ENCODE measurements at places on chromosomes 5 and 9. TPM values are rescaled to one million over a fixed set of nuclear protein-coding genes. Genes with fewer than 3 reads are reported as not detected.

DNA sequence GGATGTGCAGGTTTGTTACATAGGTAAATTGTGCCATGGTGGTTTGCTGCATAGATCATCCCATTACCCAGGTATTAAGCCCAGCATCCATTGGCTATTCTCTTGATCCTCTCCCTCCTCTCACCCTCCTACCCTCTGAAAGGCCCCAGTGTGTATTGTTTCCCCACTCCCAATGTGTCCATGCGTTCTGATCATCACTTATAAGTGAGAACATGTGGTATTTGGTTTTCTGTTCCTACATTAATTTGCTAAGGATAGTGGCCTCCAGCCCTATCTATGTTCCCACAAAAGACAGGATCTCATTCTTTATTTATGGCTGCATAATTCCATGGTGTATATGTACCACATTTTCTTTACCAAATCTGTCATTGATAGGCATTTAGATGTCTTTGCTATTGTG lies 243.3 kb upstream of the PDE4D start:
- no peak for DNase-seq

- no peak for DNase-seq
Observed at GRCh38 chr9:95458666-95459065, 58.1 kb downstream of the PTCH1 start.

DNA sequence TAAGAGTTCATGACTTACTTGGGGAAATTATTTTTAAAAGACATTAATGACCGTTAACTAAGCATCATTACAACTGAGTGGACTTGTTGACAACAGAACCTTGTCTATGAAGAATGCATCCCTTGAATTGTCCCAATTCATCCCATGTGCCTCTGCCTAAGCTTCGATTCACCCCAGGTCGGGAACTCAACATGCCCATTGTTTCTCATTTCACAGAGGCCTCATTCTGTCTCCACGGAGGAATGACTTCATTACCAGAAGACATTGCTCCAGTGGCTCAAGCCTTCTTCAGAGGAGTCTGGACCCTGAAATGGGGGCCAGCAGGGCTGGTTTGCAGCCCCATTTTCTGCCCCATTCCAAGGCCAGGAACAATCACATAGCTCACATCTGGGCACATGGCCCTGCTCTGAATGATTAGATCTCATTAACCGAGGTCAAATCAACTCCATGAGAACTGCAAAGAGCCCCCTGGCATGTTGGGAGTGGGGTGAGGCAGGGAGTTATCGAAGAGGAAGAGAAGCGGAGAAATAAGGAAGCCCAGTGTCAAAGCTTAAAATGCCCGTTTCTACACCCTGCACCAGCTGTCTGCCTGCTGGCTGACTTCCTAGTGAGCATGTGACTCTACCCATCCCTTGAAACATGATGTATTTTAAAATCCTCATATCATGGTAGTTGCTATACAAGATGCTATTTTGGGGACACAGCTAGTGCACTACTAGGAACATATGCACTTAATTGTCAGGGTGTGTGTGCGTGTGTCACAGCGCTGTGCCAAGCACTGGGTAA lies 137.3 kb downstream of the LHFPL2 start:
- peak; percentile 55 for DNase-seq

DNA sequence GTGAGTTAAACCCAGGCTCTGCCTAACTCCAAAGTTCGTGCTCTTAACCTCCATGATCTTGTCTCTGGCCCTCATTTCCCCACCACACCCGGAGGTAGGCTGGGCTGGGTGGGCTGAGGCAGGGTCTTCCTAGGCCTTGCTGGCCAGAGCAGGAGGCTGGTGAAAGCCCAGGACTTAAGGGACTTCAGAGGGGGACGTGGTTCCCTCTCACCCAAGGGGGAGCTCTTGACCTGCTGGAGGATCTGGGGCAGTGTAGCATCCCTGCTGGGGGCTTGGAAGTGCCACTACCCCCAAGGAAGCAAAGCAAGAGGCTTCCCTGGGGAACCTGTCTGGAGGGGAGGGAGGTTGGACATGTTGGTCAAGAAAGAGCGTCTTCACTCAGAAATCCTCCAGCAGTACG lies 14.7 kb downstream of the PITX1 start:
- no peak for DNase-seq

DNA sequence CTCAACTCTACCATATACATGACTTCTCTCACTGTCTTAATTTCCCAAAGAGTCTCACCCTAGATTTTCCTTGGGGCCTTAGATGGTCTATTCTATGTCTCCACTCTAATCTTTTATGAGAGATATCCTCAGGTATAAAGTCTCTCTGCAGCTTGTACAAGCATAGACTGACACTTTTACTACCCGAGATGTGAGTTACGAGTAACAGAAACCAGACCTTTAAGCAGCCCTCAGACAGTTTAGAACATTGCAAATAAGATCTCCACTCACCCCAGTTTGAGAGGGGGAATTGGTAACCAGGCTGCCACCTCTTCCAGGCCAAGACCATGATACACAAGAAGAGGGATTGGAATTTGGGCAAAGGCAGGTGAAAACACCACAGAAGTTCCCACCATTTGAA lies 542.5 kb downstream of the TLE4 start:
- no peak for DNase-seq

GRCh38 chr9:112033237-112034215 lies 136.9 kb downstream of the UGCG start:
- no peak for DNase-seq

DNA sequence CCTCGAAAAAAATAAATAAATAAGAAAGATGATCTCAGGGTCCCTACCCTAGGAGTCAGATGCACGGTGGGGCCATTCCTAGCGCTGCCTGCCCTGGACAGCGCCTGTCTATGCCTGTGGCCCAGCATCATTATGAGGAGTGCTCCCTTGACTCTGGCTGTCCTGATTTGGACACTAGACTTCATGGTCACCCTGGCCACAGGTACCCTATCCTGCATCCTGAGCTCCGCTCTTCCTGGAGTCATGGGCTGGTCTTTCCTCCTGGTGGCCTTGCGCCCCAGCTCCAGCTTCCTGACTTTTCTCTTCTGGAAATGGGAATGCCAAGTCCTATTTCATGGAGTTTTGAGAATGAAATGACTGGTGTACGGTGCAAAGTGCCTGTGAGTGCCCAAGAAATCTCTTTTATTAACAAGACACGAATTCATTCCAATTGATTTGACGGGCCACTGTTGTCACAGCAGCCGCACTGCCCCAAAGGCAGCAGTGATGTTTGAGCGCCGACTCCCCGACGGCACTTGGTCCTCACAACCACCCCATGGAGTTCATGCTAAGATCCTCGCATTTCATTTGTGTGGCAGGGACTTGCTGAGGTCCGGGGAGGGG lies 564 bp upstream of the AIF1L start:
- DNase-seq, result no peak

DNA sequence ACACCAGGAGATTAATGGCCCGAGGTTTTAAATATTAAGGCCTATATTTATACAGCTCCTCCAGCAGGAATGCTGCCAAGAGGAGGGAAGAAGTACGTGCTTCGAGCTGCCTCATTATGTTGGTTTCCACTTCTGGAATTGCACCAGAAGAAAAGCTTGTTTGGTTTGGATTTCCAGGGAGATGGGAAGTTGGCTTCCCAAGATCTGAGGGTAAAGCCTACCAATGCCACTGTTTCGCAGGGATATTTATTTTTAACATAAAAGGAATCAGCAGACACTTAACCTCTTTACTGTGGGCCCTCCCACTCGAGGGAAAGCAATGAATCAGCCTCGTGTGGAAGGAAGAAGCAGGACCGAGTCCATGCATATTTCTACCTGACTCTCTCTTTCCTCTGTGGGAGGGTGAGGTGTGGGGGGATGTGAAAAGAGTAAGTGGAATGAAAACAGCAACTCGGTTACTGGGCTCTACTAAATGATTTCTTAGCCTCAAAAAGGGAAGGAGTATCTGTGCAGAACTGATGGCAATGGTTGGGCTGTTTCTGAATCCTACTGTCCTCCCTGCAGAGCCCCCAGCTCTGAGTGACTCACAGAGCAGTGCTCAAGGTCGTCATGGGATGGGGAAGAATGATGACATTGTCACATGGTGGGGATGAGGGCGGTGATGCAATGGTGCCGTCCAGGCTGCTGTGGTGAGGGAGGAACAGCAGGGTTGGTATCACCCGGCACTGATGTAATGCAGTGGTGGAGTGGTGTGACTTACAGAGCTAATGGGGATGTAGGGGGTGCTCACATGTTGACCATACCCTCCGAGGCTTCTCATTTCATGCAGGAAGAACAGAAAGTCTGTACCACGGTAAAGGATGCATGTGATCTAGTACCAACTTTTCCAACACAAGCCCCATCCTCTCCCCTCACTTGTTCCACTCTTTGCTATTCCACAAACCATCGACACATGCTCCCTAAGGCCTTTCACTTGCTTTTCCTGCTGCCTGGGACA lies 215.0 kb upstream of the PANK3 start:
- no peak for DNase-seq

- DNase-seq, result peak; percentile 60
Observed at GRCh38 chr9:133370685-133371084, 5.2 kb downstream of the SURF4 start.

DNA sequence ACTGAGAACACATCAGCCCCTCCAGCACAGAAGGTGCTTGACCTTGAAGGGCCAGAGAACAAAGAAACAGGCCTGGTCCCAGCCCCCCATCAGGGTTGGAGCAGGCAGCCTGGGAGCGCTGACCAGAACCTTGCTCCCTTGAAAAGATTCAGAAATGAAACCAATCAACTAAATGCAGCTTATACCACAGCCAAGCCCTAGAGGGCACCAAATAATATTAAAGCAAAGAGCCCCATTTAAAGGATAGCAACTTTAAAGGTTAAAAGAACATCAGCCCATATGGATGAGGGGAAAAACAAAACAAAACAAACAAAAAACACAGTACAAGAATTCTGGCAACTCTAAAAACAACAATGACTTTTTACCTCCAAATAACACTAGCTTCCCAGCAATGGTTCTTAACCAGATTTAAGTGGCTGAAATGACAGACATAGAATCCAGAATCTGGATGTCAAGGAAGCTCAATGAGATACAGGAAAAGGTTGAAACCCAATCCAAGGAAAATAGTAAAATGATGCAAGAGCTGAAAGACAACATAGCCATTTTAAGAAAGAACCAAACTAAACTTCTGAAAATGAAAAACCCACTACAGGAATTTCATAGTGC lies 471.9 kb downstream of the MTRR start:
- DNase-seq, result no peak

GRCh38 chr5:172150514-172151425 lies 37.3 kb downstream of the STK10 start:
- DNase-seq, result peak; percentile 28

- DNase-seq, result no peak
Observed at GRCh38 chr9:125447202-125447802, 185.7 kb downstream of the GAPVD1 start.

- no peak for DNase-seq
Observed at GRCh38 chr9:76729980-76730737, 34.1 kb upstream of the PCA3 start.

- no peak for DNase-seq
Observed at GRCh38 chr5:91302305-91302704, 80.8 kb downstream of the ARRDC3 start.

DNA sequence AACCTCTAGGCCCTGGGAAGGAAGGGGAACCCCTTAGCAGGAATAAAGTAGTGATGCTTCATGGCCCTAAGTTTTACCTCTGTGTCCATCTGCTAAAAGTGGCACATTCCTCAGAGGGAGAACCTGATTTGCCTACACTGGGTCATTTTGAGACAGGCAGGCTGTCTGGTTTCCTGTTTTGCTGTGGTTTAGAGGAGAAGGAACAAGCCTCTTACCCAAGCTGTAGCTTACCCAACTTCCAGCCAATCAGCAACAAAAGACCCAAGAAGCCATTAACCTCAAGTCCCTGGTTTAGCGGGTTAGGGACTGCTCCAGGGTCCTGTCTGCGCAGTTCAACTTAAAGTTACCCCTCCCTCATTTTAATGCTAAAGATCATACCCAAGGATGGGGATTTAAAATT lies 411.0 kb downstream of the MAT2B start:
- no peak for DNase-seq

DNA sequence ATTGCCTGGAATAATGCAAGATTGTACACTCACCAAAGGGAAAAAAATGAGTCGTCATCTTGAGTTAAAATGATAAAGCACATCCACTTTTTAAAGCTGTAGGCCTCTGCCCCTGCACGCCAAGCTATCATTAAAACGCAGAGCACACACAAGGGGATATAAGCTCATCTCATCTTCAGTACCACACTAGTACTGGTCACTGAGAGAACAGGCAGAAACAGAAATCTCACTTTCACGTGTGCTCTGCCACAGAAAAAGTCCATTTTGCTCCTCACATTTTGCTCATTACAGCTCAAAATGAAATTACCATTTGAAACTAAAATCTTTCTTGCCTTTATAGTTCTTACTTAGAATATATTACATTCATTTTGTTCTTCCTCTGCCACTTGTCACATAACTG lies 99.2 kb upstream of the SLC30A5 start:
- DNase-seq, result no peak

DNA sequence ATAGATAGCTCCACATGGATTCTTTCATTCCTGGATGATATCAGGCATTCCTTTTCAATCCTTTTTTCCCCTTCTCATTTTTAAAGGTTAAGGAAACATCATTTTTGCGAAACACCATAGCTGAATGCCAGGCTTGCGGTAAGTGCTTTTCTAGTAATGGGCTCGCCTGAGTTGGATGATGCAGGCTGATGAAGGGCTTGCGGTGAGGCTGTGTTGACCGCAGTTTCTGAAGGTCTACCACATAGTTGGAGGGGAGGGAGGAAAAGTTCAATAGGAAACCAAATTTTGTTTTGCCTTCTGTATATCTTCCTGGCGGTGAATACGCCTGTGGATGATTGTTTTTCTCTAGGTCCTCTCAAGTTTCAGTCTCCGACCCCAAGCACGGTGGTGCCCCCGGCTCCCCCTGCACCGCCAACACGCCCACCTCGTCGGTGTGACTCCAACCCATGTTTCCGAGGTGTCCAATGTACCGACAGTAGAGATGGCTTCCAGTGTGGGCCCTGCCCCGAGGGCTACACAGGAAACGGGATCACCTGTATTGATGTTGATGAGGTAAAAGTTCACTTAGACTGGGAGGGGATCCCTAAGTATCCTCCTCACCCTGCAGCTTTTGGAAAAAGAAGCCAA lies 24.3 kb downstream of the THBS4 start:
- DNase-seq, result no peak

DNA sequence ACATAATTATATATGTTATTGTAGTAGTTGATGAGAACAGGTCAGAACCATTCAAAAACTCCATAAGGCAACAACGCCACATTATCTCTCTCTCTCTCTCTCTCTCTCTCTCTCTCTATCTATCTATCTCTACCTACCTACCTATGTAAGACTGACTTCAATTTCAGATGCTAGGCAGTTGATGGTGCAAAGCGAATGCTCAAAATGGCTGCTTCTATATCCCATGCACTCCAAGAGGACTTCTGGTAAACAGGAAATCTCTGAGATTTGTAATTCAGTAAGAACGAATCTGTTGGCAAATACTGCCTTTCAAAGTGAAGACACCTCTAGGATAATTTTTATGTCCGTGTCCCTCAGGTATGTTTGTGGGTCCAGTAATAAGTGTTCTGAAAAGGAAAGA lies 43.7 kb downstream of the MEF2C start:
- DNase-seq, result no peak

GRCh38 chr9:38326122-38326521 lies 66.4 kb upstream of the ALDH1B1 start:
- no peak for DNase-seq

ELP1 gene
- 18.2 TPM for total RNA-seq

SPINK6 gene
- total RNA-seq, result not detected

COL23A1 gene
- total RNA-seq, result not detected

AFAP1L1 gene
- total RNA-seq, result 5.9 TPM

CYSRT1 gene
- not detected for total RNA-seq

BARHL1 gene
- not detected for total RNA-seq

MCC gene
- 9.9 TPM for total RNA-seq

ATP10B gene
- 2.1 TPM for total RNA-seq

F2RL1 gene
- 20.2 TPM for total RNA-seq
